ENCODE measurements at places on chromosomes 13 and 19. TPM values are rescaled to one million over a fixed set of nuclear protein-coding genes. Genes with fewer than 3 reads are reported as not detected.

The ATP4B gene
- not detected for total RNA-seq

DNA sequence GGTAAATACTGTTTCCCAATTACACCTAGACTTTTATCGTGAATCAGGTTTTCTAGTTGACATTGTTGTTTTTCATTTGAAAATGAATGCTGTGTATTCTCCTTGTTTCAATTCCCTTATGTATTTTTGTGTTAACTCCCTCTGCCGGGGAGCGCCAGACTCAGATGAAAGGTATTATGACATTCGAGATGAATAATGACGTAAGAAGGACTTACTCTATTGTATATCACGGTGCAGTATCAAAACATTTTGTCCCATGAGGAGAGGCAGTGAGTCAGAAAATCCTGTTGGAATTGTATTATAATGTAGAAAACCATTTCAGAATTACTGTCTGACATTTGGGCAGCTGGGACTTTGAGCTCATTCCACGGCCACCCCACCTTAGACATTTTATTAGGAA is 61.6 kb downstream of the LRCH1 start:
- no peak for DNase-seq

- DNase-seq: no peak
These were observed 16.0 kb upstream of the OLFM2 start for GRCh38 chr19:9952276-9952675.

- no peak for DNase-seq
These were observed 134.7 kb downstream of the MIPEP start for GRCh38 chr13:23754506-23754905.

DNA sequence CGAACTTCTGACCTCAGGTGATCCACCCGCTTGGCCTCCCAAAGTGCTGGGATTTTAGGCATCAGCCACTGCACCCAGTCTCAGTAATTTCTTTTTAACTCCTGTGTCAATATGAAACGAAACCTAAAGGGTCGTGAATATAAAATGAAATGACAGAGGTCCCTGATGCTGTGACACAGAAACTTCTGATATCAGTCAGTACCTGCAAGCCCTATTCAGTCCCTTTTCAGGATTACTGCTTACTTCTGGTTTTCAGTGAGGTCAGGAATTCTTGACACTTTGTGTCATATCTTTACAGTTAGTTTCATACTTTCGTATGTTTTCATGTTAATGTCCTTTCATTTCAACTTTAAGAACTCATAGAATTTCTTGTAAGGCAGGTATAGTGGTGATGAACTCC is 58.7 kb downstream of the RNF17 start:
- no peak for DNase-seq

GRCh38 chr19:41934849-41935374 is 6.7 kb upstream of the ERFL start:
- no peak for DNase-seq

DNA sequence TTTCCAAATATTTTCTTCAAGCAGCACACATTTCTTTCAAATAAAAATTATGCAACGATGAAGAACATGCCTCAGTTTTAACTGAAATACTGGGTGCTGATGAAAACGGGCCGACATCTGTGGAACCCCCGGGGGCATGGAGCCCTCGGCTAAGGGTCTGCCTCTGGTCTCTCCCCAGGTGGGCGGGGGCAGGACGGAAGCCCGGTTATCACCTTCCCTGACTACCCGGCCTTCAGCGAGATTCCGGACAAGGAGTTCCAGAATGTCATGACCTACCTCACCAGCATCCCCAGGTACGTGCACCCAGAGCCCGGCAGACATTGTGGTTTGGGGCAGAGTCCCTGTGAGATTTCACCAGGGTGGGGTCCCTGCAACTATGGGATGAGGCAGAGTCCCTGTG is 55.5 kb downstream of the MCF2L start:
- DNase-seq: no peak

DNA sequence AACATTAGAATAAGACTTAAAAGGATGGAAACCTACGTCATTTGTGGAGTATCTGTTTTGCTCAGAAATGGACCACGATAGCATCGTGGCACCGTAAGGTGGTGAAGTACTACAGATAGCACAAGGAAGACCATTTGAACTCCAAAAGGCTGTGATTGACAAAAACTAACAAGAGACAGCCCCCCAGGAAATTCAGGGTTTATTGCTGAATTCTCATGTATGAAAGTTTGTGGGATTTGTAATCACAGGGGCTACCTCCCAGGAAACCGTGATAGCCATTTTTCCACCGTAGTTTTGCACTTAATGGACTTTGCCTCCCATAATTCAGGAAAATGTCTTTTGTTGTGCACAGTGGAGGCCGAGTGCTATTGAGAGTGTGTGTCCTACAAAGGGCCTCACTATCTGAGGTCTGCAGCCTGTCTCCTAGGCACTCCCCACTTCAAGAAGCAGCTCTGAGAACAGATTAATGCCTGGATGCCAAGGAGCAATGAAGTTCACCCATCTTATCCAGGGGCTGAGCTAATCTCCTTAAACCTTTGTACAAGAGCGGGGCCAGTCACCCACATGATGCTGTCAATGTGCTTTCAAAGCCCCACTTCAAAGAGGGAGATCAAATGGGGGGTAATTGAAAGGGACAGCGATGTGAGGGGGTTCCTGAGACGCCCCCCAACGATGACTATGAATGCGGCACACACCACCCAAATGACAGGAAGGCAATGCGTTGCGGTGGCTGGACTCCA is 182.6 kb downstream of the COL4A1 start:
- DNase-seq: no peak

Data from PC-9 (cell line).